Eye (tissue), 1 donor: ENCODE measurements at places on chromosomes 3 and 15.

DNA sequence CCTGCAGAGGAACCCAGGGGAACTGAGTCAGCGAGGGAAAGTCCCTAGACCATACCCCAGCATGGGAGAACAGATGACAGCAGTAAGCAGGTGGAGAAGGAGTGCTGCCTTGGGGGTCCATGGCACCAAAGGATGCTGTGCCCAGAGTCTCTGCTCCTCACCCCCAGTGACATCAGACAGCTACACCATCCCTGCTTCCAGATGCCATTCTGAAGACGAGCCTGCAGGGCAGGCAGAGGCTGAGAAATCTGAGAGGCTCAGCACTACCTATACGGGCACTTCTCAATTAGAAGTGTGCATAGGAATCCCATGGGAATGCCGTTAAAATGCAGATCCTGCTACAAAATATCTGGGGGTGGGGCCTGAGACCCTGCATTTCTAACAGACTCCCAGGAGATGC, 211.3 kb upstream of the NSMCE3 start:
- DNase-seq: no peak

- no peak for DNase-seq
These were observed 62.8 kb upstream of the PROK2 start for GRCh38 chr3:71847794-71848193.

DNA sequence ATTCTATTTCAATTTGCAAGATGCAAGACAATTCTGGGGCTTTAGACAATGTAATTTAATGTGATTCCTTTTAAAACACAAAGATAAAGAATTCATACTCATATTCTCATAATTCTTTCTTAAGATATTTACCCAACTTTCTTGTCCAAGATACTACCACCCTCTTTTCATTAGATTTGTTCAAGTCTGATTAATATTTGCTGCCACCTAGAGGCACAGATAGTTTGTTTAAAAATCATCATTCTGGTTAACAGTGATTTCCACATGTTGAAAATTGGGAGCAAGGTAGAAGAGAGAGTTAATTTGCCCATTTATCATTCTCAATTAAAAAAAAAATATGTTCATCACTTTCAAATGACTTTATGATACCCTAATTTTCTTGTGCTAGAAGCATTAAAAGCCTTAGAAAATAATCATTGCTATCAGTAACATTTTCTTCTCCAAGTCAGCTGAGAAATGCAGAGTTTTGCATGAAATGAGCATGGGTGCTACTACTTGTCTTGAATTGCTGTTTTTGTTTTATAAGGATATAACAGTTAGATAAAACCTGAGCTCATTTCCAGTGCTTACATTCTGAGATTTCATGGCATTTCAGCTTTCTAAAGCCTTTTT, 11.6 kb downstream of the TAMM41 start:
- peak; percentile 59 for DNase-seq

DNA sequence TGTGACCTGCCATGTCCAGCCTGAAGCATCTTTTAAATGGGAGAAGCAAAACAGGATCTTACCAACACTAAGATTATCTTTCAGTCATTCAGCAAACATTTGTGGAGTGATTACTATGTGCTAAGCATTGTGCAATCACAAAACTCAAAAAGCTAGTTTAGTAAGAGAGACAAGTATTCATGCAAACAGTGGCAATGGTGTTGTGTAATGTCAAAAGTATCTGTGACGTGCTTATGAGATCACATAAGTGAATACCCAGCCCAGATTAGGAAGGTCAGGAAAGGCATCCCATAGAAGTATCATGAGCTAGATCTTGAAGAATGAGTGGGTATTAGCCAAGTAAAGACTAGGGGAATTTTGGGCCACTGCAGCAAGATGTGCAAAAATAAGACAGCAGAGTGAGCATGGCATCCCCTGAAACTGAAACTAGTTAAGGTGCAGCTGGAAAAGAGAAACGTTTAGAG, 32.1 kb downstream of the SEC62 start:
- DNase-seq: no peak

GRCh38 chr3:143850877-143851276, 2.6 kb upstream of the SLC9A9 start:
- no peak for DNase-seq

- DNase-seq: peak; percentile 55
These were observed 353.0 kb downstream of the PLOD2 start for GRCh38 chr3:145807990-145808389.

- DNase-seq: no peak
These were observed 43.3 kb upstream of the CCDC174 start for GRCh38 chr3:14608298-14608697.

DNA sequence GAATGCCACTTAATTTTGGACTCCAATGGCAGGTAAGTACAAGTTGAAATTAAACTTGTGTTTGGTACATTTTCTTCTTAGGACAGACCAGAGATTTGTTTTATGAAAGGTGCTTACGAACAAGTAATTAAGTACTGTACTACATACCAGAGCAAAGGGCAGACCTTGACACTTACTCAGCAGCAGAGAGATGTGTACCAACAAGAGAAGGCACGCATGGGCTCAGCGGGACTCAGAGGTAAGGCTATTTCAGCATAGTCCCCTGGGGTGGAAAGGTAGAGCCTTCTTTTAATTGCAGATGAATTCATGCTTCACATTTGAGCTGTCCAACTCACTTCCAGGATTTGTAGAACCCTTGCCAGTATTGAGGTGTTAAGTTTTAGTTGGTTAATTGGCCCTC, 51.4 kb downstream of the ASTE1 start:
- DNase-seq: no peak

- no peak for DNase-seq
These were observed 328.7 kb downstream of the ZBBX start for GRCh38 chr3:167051421-167051820.

DNA sequence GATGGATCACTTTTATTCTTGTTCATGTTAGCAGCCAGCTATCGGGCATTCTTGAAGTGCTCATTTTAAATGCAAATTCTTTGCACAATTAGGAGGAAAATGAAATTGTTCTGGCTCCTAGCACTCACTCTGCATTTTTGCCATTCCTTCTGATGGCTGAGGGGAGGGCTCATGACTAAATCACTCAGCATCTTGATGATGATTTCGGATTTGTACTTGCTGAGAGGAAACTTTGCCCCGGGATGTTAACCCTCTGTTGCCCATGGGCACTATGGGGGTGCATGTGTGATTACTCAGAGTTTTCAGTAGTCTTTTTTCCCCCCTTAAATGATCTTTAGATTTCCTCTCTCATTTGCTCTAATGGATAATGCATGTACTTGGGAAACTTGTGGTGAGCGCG, 299.6 kb upstream of the C2CD4B start:
- peak; percentile 77 for DNase-seq

DNA sequence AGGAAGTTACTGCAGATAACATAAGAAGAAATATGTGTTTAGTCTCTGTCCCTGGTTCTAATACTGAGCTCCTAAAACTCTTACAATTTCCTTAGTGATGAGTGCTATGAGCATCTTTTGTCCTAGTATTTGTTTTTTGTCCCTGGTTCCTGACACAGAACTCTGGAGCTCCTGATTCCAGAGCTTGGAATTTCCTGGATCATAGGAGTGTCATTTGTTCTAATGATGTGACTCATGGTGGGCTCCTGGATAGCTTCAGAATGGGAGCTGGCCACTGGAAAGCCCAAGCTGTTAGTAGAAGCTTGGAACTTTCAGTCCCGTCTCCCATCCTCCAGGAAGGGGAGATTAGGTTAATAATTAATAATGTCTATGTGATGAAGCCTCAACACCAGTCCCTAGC, 98.2 kb downstream of the CNTN6 start:
- no peak for DNase-seq

GRCh38 chr3:186236357-186237020, 125.5 kb downstream of the DGKG start:
- no peak for DNase-seq

DNA sequence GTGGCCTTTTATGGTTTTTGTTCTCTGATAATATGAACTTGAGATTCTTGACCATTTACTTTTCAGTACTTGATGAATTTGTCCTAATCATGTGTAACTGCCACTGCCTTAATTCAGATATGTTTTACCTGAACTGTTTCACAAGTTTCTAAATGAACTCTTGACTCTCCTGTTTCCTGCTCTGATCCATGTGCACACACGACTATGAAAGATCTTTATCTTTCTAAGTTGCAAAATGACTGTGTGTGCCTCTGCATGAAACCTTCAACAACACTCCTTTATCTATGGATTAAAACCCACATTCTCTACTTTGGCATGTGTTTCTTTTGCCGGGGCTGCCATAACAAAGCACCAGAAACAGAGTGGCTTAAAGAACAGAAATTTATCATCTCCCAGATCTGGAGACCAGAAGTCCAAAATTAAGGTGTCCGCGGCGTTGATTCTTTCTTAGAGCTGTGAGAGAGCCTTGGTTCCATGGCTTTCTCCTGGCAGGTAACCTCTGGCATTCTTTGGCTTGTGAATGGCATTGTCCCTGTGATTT, 275.0 kb downstream of the ADAMTSL3 start:
- no peak for DNase-seq

DNA sequence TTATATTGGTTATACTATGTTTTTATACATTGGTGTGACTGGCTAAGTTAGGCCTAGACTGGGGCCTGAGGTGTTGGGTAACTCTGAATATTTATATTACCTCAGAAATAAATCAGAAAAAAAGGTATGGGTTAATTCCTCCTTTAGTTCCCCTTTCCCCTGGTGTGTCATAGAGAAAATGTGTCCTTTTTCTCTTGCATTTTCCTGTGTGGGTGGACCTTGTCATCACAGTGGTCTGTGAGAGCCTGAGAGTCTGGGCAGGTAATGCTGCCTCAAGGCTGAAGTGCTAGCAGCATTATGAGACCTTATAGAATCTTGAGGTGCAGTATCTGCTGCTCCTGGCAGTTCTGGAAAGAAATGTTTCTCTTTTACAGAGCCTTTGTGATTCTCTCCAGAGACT, 69.7 kb downstream of the PCOLCE2 start:
- no peak for DNase-seq

DNA sequence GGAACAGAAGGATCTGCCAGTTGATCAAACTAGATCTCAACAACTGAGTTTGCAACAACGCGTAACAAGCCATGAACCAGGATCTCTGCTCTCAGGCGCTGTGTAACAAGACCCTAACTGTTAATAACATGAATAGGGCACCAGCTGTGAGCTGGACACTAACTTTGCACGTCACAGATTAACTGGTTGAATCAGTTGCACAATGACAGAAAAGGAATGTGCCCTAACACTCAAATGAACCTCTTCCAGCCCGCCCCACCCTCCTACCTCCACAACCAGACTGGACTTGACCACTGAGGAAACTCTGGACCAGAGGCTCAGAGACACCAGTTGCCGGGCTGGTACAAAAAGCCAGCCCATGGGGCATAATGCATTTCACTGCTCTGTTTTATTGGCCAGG, 34.3 kb downstream of the MCF2L2 start:
- peak; percentile 49 for DNase-seq

- DNase-seq: peak; percentile 10
These were observed 36.8 kb upstream of the GOLGA6L2 start for GRCh38 chr15:23483821-23484299.

- no peak for DNase-seq
These were observed 1073.9 kb downstream of the PLOD2 start for GRCh38 chr3:145087038-145087437.

DNA sequence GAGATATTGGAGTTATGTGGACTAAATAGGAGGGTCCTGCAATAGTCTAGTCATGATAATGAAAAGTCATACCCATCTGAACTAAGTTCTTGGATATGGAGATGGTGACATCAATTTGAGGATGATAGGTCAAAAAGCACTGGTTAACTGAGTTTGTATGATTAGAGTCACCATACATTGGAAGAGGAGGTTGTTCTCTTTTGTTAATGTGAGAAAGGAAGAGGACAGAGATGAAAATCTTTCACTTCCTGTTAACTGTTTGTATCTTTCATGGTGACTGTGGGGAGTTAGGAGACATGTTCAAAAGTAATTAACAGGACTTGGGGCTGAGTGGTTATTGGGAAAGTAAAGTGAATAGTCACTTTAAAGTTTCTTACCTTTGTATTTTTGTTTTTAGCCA, 11.1 kb downstream of the TMEM62 start:
- DNase-seq: no peak

- no peak for DNase-seq
These were observed 65.1 kb downstream of the PTPRG start for GRCh38 chr3:61626484-61626883.

DNA sequence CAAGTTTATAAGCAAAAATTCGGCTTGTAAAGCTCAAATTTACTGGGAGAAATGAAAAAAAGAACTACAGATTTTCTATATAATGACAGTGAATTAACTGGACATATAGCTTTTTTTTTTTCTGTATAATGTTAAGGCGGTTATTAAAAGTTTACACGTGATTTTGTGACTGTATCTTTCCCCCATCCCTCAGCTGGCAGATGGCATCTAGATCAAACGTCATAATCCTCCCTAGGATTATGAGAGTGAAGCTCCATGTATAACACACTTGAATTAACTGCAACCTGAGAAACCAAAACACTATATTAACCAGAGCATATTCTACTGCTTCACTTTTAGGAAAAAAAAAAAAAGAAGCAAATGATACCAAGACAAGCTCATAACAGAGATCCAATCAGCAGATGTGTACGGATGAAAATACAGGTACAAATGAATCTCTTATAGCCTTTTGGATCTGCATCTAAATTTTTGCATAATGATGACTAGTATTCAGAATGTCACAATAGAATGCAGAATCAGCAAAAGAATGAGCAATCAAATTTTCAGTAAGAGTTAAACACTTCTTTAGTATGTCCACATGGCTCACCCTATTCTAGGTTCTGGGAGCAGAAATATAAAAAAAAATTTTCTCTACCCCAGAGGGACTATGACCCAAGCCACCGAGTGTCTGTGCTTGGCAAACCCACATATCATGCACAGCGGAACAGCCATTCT, 12.4 kb downstream of the MOBP start:
- DNase-seq: no peak

- DNase-seq: no peak
These were observed 217.3 kb downstream of the SNRPN start for GRCh38 chr15:25171856-25172687.

DNA sequence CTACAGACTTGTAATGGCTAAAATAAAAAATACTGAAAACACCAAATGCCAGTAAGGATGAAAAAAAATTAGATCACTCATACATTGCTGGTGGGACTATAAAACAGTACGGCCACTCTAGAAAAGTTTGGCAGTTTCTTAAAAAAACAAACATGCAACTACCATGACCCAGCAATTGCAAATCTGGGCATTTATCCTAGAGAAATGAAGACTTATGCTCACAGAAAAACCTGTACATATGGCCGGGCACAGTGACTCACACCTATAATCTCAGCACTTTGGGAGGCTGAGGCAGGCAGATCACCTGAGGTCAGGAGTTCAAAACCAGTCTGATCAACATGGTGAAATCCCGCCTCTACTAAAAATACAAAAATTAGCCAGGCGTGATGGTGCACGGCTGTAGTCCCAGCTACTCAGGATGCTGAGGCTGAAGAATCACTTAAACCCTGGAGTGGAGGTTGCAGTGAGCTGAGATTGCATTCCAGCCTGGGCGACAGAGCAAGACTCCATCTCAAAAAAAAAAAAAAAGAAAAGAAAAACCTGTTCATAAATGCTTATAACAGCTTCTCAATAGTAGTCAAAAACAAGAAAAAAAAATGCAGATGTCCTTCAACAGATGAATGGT, 5.6 kb downstream of the TP53BP1 start:
- DNase-seq: no peak
